Bronchial smooth muscle cell (primary cell): ENCODE measurements at places on chromosomes 4 and X. TPM values are rescaled to one million over a fixed set of nuclear protein-coding genes. Genes with fewer than 3 reads are reported as not detected.

The BANK1 gene
- 0.17 and 0.32 TPM in 2 replicates for total RNA-seq

The SSX2 gene
- total RNA-seq: not detected in 2 replicates

The NAT8L gene
- under 0.01 TPM in 2 replicates for total RNA-seq

The RELL1 gene
- 56.0 and 64.6 TPM in 2 replicates for total RNA-seq

The DMP1 gene
- total RNA-seq: not detected in 2 replicates

The ARHGEF38 gene
- not detected in 2 replicates for total RNA-seq

The DCLK2 gene
- total RNA-seq: 3.0 and 4.8 TPM in 2 replicates

The SHISA3 gene
- total RNA-seq: under 0.01 and 0.32 TPM in 2 replicates

The STBD1 gene
- 3.9 and 7.1 TPM in 2 replicates for total RNA-seq
